ENCODE measurements at places on chromosomes 2 and 18.

GRCh38 chr18:79625195-79625923, 54.2 kb upstream of the CTDP1 start:
- no peak for DNase-seq

DNA sequence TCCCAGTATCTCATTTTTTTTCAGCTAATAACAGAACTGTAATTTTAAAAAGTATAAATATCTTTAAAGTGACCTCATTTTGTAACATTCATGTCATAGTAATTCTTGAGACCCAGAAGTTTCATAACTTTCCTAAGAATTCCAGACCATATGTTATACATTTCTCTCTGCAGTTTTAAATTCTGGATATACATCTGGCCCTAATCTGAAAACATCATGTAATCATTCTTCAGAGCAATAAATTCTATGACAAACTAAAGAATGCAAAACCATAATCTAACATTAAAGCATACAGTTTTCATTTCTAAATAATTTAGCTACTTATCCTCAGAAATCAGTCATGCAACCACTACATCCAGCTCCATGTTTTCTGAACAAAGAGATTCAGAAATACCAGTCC, 198.3 kb upstream of the SLC35G4 start:
- DNase-seq, result no peak

GRCh38 chr2:55781542-55781941, 87.9 kb upstream of the PNPT1 start:
- no peak for DNase-seq

DNA sequence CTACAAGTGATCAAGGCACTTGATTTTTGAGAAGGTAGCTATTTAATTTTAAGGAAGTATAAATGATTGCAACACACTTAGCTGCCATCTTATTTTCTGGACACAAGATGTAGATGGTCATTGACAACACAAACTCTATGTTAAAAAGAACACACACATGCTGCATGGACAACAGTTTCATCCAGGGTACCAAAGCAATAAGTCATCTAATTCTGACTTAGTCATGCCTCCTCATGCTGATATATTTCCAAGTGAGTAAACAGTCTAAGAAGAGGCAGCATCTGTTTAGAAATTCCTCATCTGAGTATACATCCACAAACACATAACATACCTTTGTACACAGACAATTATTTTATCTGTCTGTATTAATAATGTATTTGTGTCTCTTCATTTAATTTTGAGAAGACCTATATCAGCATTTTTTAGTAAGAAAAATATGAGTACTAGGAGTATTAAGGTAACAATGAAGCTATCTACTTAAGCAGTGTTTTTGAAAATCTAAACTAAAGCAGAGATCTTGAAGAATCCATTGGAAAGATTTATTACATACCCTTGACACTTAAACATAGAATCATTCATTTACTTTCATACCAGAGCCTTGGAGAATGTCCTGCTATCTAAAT, 84.9 kb downstream of the SCN1A start:
- no peak for DNase-seq

GRCh38 chr2:1973636-1974035, 229.3 kb upstream of the PXDN start:
- no peak for DNase-seq
